ENCODE measurements at places on chromosomes 7 and 10. TPM values are rescaled to one million over a fixed set of nuclear protein-coding genes. Genes with fewer than 3 reads are reported as not detected.

DNA sequence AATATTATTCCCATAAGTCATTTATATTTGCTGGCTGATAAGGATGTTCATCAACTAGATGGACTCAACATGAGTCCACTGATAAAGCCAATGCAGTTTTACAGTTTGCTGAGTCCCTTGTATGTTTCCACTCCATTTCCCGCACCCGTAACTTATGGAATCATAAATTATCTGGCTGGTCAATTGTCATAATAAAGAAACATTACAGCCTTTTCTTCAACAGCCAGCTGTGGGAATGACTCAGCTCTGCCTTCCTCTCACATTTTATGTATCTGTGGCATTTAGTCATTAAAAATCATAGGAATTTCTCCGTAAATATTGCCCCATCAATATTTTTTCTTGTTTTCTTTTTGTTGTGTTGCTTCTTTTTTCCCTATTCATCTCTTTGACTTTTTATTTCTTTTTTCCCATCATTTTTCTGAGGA is 22.3 kb upstream of the TMEM26 start:
- DNase-seq: no peak

DNA sequence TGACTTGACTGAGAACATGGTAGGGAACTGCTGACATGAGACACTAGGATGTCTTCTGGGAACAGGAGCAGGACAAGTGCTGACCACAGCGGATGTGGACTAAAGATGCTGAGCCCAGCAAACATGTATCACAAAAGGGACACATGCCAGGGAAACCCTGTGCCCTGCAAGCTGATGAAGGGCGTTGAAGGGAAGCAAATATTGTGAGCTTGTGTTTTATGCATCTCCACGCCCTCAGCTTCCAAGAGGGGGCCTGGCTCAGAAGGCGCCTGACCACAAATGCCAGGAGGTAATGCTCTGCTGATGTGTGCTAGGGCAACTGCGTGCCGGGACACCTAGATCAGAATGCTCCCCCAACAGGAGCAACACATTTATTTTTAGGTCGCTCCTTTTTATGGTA is 207.3 kb downstream of the CXCL12 start:
- no peak for DNase-seq

AKR1D1 gene
- not detected for total RNA-seq

- DNase-seq: peak; percentile 63
These were observed 10.5 kb downstream of the ARHGAP22 start for GRCh38 chr10:48594371-48594770.

TECPR1 gene
- 38.7 TPM for total RNA-seq

- DNase-seq: no peak
These were observed 81.5 kb upstream of the GNAI1 start for GRCh38 chr7:80053124-80053523.

ANKRD61 gene
- not detected for total RNA-seq

- no peak for DNase-seq
These were observed 237.4 kb downstream of the OTUD1 start for GRCh38 chr10:23676296-23676695.

DNA sequence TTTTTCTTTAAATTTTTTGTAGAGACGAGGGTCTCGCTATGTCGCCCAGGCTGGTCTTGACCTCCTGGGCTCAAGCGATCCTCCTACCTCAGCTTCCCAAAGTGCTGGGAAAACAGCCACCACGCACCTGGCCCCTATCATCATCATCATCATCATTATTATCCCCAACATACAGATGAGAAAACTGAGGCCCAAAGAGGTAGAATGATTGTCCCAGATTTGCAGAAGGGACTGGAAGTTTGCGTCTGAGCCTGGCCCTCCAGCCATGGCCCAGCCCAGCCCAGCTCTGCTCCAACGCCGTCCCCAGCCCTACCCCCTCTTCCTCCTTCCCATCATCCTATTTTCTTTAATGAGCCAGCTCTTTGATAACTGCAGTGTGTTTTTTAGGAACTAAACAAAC is 34.9 kb downstream of the TMEM130 start:
- DNase-seq: no peak

FLNC gene
- 28.6 TPM for total RNA-seq

PAPSS2 gene
- 21.9 TPM for total RNA-seq

MOGAT3 gene
- total RNA-seq: not detected

MNX1 gene
- total RNA-seq: not detected

GRCh38 chr7:43337191-43337590 is 224.7 kb downstream of the HECW1 start:
- DNase-seq: no peak

GRCh38 chr10:132545659-132546367 is 8.2 kb downstream of the INPP5A start:
- DNase-seq: no peak

GRCh38 chr10:102982296-102982695 is 64.2 kb downstream of the CNNM2 start:
- no peak for DNase-seq

GRCh38 chr7:26202019-26202990 is 760 bp downstream of the CBX3 start:
- no peak for DNase-seq

PON3 gene
- not detected for total RNA-seq

DNA sequence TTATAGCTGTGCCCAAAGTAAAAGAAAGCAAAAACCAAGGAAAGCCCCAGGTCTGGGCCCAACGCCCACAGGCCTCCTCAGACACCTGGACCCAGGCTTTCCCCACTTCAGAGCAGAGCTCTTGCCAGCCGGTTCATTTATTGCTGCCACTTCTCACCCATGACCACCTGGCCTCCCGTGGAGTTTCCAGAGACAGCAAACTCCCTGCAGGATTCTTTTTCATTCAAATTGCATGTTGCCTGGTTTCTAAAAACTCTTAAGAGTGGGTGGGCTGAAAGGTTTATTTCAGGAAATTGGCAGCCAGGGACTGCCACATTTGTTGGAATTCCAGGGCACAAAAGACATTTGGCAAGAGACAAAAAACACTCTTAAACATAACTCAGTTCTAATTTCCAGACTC is 4.7 kb downstream of the VOPP1 start:
- DNase-seq: no peak

SPDYE2 gene
- total RNA-seq: not detected

ADRA2A gene
- not detected for total RNA-seq

PPP1R17 gene
- total RNA-seq: not detected

Measured in osteocyte (in vitro differentiated cells).